ENCODE measurements at places on chromosomes 11 and 22.
A peak's percentile ranks its signal among the peaks of the same experiment; 100 is the strongest.

- no peak for DNase-seq
These were observed 45.0 kb upstream of the ANO1 start for GRCh38 chr11:70032943-70033710.

- DNase-seq = no peak
These were observed 18.9 kb downstream of the TRIOBP start for GRCh38 chr22:37715760-37716159.

DNA sequence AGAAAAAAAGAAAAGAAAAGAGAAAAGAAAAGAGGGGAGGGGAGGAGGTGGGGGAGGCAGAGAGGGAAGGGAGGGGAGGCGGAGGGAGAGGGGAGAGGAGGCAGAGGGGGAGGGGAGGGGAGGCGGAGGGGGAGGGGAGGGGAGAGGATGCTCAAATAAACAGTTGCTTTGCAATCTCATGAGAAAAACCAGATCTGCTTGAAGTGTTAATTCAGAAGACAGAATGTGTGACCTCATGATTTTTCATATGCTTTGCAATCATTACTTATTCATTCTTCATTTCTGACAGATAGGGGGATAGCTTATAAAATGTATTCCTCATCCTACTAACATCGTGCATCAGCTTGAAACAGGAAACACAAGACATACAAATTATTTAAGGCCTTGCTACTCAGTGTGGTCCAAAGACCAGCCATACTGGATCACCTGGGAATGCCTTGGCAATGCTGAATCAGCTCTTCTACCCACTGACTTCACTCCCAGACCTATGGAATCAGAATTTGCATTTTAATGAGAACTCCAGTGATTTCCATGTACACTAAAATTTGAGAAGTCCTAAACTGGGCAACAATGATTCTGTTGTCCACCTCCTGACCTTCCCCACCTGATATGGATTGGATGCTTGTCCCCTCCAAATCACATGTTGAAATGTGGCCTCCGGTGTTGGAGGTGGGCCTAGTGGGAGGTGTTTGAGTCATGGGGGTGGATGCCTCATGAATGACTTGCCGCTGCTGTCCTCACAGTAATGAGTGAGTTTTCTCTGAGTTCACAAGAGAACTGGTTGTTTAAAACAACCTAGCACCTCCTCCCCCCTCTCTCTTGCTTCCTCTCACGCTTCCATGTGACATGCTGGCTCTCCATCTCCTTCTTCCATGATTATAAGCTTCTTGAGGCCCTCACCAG is 69.2 kb downstream of the CCDC34 start:
- DNase-seq = peak; percentile 81

- peak; percentile 21 for DNase-seq
These were observed 40.9 kb upstream of the AMPD3 start for GRCh38 chr11:10414181-10414580.

- peak; percentile 84 for DNase-seq
These were observed 89.7 kb upstream of the CARD18 start for GRCh38 chr11:105229257-105229656.

GRCh38 chr11:100404907-100405306 is 282.2 kb upstream of the ARHGAP42 start:
- DNase-seq = no peak
